ENCODE measurements at places on chromosomes 2 and 18. TPM values are rescaled to one million over a fixed set of nuclear protein-coding genes. Genes with fewer than 3 reads are reported as not detected.

DNA sequence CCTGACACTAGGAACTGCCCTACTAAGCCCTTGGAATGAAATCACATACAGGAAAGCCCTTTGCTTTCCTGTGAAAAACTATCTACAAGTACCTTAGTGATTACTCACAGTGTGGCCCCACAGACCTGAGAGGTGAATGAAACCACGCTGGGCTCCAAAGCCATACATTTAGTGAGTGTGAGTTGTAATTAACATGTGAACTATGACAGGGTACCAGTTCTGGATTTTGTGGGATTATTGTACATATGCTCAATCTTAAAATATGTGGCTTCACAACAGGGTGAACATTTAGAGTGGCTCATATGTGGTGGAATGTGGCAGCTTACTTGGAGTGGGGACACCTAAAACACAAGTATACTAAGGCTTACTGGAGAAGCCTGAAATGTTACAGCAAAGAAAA is 12.3 kb downstream of the KCTD1 start:
- H3K36me3 ChIP-seq: no peaks in the 10 kb centered on the region
- no peak overlapping the region for H3K4me3 ChIP-seq
- DNase-seq: no peak
- H3K27me3 ChIP-seq: no peaks in the 10 kb centered on the region

RETSAT gene
- 638 TPM for total RNA-seq

NEU4 gene
- 58.1 TPM for total RNA-seq

GRCh38 chr18:55248495-55248894 is 289.2 kb upstream of the CCDC68 start:
- no peaks in the 10 kb centered on the region for H3K27me3 ChIP-seq
- DNase-seq: no peak
- no peak overlapping the region for H3K4me3 ChIP-seq
- H3K4me1 ChIP-seq: peaks cover 56% of the 10 kb centered on the region
- no peaks in the 10 kb centered on the region for H3K36me3 ChIP-seq
- H3K27ac ChIP-seq: no peak overlapping the region

TRIM43 gene
- total RNA-seq: not detected

DNA sequence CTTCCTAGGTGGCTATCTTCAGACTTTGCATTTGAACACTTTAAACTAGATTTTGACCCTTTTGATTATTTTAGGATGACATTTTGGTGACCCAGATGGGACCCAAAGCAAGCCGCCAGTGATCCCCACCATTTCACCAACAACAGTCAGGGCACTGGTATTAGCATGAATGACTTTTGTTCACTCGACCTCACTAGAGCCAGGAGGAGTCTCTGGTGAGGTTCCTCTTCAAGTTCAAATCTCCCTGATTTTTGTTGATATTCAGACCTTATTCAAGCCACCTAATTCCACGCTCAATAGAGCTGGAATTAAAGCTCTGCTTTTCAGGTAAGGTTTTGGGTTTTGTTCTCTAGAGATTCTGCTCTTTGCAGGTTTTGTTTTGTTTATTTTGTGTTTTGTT is 202.3 kb downstream of the MREG start:
- DNase-seq: no peak
- no peak overlapping the region for H3K4me3 ChIP-seq
- no peaks in the 10 kb centered on the region for H3K36me3 ChIP-seq
- no peaks in the 10 kb centered on the region for H3K27me3 ChIP-seq

- peaks cover 30% of the 10 kb centered on the region for H3K36me3 ChIP-seq
- no peak for DNase-seq
- H3K4me1 ChIP-seq: no peaks in the 10 kb centered on the region
- H3K4me3 ChIP-seq: no peak overlapping the region
- H3K27me3 ChIP-seq: no peaks in the 10 kb centered on the region
Measured at GRCh38 chr18:8639762-8640161, 30.5 kb downstream of the RAB12 start.

- H3K36me3 ChIP-seq: no peaks in the 10 kb centered on the region
- no peak overlapping the region for H3K27ac ChIP-seq
- no peaks in the 10 kb centered on the region for H3K4me1 ChIP-seq
- no peak overlapping the region for H3K4me3 ChIP-seq
- no peaks in the 10 kb centered on the region for H3K27me3 ChIP-seq
Measured at GRCh38 chr2:200393191-200393590, 86.7 kb downstream of the SPATS2L start.

DNA sequence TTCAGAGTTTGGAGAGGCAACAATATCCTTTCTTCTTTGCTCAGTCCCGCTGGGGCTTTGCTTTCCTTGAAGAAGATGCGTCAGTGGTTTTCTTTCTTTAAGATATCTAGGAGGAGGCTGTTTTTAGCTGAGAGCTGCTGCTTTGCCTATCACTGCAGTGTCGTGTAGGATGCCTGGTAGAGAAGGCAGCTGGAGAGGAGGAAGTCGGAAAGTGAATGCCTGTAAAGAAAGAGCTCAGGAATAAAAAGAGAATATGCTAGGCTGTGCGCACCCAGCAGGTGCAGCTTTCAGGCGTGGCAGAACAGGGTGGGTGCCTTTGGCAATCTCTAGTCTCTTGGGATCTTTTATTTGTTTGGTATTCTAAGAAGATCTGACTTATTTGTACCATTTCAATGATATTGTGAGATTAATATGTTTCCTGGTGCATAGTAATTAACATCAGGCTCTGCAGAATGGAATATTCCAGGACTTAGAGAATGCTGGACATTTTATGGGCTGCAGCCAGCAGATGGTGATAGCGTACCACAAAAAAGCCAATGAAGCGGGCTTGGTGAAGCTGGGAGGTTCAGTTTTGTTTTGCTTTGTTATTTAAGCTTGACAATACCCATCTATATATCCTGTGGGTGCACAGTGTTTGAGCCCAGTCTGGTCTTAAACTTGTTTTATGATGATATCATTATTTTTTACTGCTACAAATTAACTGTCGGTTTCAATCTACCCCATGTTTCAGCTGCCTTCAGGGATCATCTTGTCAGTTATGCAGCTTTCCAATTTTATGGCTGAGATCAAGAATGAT is 34.9 kb downstream of the CAVIN2 start:
- no peak overlapping the region for H3K27ac ChIP-seq
- no peak overlapping the region for H3K4me3 ChIP-seq
- no peaks in the 10 kb centered on the region for H3K27me3 ChIP-seq
- no peaks in the 10 kb centered on the region for H3K36me3 ChIP-seq
- H3K4me1 ChIP-seq: no peaks in the 10 kb centered on the region

DNA sequence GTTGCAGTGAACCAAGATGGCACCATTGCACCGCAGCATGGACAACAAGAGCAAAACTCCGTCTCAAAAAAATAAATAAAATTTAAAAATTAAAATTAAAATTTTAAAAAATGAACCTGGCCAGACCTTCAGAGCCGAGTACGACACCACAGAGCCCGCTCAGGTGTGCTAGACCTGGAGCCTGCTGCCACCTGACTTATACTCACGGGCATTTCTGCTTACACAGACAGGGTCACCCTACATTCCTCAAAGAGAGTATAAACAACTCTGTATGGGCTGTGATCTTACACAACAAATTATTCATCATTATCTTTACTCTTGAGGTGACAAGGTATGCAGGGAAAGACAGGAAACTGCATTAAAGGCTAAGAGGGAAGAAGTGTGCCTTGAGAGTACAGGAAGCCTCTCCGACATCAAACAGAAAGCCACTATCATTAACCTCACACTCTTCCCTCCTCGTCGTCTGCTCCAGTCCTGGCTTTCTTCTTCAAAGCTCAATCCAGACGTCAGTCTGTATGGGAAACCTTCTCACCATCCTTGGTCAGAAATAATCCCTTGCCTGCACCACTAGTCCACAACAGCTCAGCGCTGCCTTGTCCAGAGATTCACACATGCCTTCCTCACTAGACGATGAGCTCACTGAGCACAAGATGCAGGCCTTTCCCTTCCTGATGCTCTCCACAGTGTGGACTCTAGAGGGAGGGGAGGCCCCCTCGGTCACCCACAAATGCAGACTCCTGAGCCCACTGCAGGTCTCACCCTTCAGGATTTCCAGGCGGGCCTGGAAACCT is 56.2 kb downstream of the UXS1 start:
- no peaks in the 10 kb centered on the region for H3K27me3 ChIP-seq
- peaks cover 20% of the 10 kb centered on the region for H3K4me1 ChIP-seq
- DNase-seq: no peak
- no peaks in the 10 kb centered on the region for H3K36me3 ChIP-seq

GKN2 gene
- total RNA-seq: not detected
